ENCODE measurements at places on chromosomes 6 and 20.

DNA sequence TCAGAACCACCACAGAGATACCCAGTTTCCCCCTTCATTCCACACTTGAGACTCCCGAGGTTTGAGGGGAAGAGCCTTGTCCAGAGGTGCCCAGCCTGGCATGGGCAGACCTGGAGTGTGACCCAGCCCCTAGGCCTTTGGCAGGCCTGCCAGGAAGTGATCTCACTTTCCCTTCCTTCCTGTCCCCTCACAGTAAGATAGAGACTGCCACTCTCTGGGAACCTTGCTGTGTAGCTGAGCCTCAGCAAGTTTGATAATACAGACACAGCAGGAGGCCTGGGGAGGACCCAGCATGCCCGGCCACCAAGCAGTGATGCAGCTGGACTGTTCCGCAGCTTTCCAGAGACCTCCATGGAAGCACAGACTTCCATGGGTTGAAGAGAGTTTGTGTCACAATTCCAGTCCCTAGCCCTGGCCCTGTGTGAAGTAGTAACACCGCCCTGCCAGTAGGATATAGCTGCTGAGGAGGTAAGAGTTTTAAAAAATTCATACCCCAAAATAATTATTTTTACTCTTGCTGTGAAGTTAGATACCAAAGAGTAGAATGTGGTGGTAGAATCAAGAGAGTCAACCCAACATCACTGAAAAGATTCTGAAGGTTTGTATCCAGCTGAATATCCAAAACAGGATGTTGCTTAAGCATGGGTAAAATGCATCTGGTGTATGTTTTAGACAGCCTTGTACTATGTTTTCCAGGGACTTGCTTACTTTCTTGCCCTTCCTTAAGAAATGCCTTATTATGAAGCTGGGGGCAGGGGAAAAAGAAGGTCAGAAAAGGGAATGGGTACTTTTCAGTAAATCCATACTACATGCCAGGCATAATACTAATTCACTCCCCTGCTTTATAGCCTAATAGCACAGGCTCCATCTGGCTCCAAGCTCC is 16.3 kb downstream of the PKIG start:
- DNase-seq, result no peak

- no peak for DNase-seq
Measured at GRCh38 chr6:56193846-56194245, 53.5 kb downstream of the COL21A1 start.

DNA sequence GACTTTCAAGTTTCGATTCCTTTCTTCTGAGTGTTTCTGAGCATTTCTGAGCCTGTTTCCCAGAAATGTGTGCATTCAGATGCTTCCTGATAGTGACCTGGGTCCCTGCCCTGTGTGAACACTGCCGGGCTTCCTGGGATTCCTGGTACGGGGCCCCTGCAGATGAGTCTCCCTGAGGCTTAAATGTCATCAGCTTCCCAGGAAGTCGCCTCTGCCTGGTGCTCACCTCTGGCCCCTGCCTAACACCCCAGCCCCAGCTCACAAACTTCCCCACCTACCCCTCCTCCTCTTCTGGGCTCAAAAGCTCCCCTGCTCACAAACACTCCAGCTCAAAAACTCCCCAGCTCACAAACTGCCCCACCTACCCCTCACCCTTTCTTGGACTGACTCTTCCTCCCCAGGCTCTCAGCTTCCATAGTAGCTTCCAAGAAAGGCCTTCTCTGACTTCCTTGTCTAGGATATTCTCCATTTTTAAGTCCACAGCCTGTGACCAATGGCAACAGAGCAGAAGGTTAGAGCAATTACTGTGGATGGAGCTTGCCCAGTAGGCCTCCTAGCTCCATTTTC is 42.0 kb downstream of the TGM2 start:
- DNase-seq, result no peak

- no peak for DNase-seq
Measured at GRCh38 chr20:50701041-50701963, 10.0 kb upstream of the RIPOR3 start.

DNA sequence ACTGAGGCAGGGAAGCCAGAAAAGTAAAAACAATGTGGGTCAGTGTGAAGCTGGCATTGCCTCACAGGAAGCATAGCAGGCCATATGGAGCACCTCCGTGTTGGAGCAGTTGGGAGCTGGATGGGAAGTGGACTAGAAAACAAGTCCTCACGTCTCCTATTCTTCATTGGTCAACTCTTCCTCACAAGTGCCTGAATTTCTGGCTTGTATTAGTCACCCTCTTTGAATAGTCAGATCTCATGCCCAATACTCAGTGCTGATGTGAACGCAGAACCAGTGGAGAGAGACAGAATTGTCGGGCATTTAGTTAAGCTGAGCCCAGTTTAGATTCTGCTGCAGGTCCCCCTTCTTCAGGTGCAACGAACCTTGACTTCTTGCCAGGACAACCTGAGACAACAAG is 22.3 kb upstream of the RSPO3 start:
- DNase-seq, result no peak

DNA sequence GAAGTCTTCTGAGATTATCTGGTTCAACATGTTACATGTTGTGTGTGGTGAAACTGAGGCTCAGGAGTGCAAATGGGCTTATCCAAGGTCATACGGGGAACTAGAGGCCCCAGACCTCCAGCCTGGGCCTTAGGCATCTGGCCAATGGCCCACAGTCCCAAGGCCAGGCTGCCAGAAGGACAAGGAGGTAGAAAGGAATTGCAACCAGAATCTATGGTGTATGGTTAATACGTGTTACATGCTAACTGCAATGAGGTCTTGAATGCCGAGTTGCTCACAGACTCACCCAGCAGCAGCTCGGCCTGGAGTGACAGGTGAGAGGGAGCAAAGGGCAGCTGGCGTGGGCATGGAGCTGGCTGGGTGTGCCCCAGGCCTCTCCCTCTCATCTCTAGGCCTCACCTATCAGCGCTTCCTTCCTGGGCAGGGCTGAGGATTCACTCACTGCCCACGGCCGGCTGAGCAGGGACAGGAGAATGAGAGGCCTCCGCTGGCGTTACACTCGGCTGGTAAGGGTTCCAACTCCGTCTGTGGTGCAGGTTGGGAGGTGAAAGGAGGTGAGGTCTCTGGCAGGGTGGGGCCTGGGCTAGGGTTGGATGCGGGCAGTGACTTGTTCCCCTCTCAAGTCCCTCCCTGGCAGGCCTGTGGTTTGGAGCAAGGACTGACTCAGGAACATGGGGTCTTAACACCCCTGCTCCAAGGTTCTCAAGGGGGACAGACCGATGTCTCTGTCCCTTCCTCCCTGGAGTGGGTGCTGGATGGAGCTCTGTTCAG is at the start of gene TLDC2:
TSS of gene TLDC2 (plus strand) at position 437 of the 771 bp plus-strand sequence. CDS start at position 474, 37 bp downstream.
- no peak for DNase-seq

- DNase-seq, result no peak
Measured at GRCh38 chr20:36744243-36744642, 1.6 kb downstream of the NDRG3 start.

DNA sequence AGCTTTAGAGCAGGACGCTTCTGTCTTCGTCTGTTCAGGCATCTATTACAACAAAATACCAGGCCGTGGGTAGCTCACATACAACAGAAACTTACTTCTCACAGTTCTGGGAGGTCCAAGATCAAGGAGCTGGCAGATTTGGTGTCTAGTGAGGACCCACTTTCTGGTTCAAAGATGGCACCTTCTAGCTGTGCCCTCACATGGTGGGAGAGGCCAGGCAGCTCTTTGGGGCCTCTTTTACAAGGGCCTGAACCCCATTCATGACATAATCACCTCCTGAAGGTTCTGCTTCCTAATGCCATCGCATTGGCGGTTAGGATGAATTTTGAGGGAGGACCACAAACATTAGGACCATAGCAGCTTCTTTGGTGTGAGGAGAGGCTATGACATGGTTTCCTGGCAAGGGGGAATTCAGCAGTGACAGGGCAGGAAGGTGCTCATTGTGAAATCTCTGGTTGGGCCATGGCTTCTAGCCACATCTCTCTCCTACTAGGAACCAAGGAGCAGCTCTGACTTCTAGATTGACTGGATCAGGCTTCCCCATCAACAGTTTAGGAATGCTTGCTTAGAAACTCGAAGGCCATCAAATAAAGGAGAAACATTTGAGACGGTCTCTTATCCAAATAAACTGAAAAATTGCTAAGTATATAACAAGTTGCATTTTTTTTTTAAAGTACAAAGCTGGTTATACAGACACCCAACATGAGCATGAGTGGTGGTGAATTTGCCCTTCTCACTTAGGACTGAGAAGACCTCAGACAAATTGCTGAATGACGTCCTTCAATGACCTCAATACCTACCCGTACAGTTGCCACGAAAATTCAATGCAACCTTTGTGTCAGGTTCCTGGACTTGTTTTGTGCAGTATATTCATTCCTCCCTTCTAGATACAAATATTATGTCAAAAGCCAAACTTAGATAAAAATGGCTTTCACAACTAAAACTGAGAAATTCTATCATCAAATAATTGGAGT is 140.7 kb downstream of the ZDHHC14 start:
- no peak for DNase-seq

DNA sequence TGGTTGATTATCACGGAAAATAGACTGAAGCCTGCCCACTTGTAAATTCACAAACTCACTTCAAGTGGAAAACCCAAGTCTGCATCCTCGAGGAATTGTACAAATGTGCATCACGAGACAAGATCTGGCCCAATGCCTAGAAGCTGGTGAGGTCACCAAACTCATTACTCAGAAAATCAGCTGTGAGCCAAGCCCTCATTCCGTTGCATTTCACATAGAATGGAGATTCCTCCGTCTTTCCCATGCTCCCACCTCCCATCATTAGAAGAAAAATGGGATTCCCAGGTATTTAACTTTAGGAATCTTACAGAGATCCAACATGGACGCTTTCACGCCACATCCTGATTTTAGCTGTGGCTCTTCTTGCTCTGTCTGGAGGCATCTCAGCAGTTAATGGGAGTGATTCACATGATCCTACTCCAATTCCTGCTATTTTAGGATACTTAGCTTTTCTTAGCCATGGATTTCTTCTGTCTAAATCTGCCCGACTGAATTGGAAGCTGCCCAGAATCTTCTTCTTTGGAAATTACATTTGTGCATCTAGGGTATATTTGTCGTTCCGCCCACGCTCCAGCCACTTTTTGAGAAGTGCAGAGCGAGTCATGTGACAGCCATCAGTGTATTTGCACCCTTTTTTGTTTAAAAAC is 68.7 kb upstream of the STMND1 start:
- DNase-seq, result no peak

DNA sequence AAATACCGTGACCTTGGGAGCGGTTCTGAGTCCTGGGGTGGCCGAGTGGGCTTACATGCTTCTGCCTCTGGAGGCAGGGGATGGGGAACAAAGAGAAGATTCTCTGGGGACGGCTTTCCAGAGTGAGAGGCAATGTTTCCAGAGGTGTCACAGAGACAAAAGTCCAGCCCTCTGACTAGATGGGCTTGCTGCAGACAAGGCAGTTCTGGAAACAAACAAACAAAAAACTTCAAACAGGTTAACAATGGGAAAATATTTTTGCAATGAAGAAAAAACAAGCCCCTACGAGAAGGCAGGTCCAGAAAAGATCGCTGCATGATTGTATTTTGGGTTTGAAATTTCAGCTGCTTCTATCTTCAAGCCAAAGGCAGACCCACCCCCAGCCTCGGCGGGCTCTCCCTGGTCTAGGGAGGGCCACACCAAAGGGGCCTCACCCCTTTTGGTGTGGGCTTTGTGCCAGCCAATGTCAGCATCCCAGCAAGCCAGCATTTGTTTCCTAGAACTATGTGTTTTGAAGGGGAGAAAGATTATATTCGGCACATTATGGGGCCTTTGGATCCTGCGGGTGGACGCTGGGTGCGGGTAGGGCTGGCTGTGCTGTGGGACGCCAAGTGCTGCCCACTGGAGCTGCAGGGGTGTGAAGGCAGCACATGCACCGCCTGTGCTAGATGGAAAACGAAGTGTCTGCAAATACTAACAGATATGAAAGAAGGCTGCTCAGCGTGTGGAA is 42.9 kb downstream of the RIOK1 start:
- no peak for DNase-seq

DNA sequence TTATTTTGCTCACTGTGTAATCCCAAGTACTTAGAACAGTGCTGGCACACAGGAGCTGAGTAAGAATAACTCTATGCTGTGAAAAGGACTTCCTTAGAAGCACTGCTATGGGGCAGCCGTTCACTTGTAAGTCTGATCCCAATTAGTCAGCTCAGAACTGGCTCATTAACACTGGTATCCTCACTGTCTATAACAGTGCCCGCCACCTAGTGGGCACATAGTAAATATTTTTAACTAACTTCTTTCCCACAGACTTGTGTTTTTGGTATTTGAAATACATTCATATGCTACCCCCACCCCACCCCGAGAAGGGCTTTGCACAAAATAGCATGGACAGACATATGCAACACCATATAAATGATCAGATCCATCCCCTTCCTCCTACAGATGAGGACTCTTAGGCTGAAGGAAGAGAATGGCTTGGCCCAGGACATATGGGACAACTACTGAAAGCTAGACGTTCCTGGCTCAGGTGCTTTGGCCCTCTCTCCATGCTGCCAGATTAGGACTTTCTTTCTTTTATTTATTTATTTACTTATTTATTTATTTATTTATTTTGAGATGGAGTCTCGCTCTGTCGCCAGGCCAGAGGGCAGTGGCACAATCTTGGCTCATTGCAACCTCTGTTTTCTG is 47.1 kb downstream of the DST start:
- DNase-seq, result peak; percentile 31

DNA sequence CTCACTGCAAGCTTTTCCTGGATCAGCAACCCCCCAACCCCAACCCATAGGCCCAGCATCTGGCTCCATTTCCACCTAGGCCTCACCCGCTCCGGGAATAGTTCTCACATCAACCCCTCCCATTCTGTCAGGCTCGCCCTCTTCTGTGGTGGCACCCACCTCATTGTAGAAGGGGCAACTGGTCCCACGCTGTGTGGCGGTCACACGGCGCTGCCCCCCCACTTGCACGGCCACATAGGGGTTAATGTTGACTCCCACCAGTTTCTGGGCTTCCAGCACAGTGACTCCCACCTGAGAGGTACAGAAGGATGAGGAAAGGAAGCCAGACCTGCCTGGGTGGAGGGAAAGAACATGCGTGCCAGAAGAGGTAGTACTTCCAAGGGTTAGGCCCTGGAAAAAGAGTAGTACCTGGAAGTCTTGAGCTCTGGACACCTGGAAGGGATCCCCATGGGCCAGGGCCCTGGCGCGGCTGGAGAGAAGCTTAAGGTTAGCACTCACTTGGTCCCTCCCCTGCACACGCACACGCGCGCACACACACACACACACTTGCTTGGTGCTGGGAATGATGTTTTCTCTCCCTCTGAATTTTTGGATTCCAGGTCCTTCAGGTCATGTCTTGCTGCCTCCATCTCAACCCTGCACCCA is 12.7 kb upstream of the SPAG4 start:
- no peak for DNase-seq

- no peak for DNase-seq
Measured at GRCh38 chr6:149043476-149044130, 273.9 kb upstream of the TAB2 start.

GRCh38 chr6:35742842-35743241 is 6.0 kb downstream of the ARMC12 start:
- DNase-seq, result no peak

Data from neuronal stem cell (in vitro differentiated cells).